ENCODE measurements at places on chromosomes 1 and 21. TPM values are rescaled to one million over a fixed set of nuclear protein-coding genes. Genes with fewer than 3 reads are reported as not detected.

EPHA10 gene
- total RNA-seq, result 1.4 TPM

ZNF683 gene
- 10.1 TPM for total RNA-seq

UQCRH gene
- total RNA-seq, result 127 TPM

SGIP1 gene
- total RNA-seq, result not detected

IFNAR1 gene
- 22.1 TPM for total RNA-seq

ZNF669 gene
- total RNA-seq, result 12.8 TPM

KRTAP12-2 gene
- total RNA-seq, result not detected

SELE gene
- total RNA-seq, result not detected

KRTAP27-1 gene
- not detected for total RNA-seq

BACE2 gene
- total RNA-seq, result 0.57 TPM

ANGPTL1 gene
- not detected for total RNA-seq

OR2L2 gene
- total RNA-seq, result 0.09 TPM

OSCP1 gene
- 0.32 TPM for total RNA-seq

ZBTB37 gene
- total RNA-seq, result 22.4 TPM

RORC gene
- total RNA-seq, result 2.9 TPM

SPRR2F gene
- not detected for total RNA-seq

CTSE gene
- not detected for total RNA-seq

LIPI gene
- not detected for total RNA-seq

GPA33 gene
- 22.8 TPM for total RNA-seq

MYBPH gene
- total RNA-seq, result not detected

CCDC27 gene
- not detected for total RNA-seq

LGR6 gene
- 13.1 TPM for total RNA-seq

SMG7 gene
- 53.1 TPM for total RNA-seq

PARS2 gene
- 0.85 TPM for total RNA-seq

PCBP3 gene
- 3.1 TPM for total RNA-seq

LRRC7 gene
- total RNA-seq, result 4.0 TPM

FAM72D gene
- total RNA-seq, result not detected

IPO13 gene
- total RNA-seq, result 22.1 TPM

MYOG gene
- not detected for total RNA-seq

MAD2L2 gene
- 24.0 TPM for total RNA-seq

GNG12 gene
- total RNA-seq, result 0.44 TPM

SLC22A15 gene
- total RNA-seq, result 0.84 TPM

EFNA1 gene
- total RNA-seq, result 6.7 TPM

ADAM30 gene
- not detected for total RNA-seq

CBS gene
- 3.8 TPM for total RNA-seq

C1orf198 gene
- 4.4 TPM for total RNA-seq

All from T-cell (primary cell).